ENCODE measurements at places on chromosomes 7 and 10.

- DNase-seq = peak; percentile 57
Observed at GRCh38 chr7:94355454-94355853, 39.2 kb upstream of the COL1A2 start.

GRCh38 chr10:125199270-125199669 lies 38.9 kb upstream of the CTBP2 start:
- DNase-seq = no peak

DNA sequence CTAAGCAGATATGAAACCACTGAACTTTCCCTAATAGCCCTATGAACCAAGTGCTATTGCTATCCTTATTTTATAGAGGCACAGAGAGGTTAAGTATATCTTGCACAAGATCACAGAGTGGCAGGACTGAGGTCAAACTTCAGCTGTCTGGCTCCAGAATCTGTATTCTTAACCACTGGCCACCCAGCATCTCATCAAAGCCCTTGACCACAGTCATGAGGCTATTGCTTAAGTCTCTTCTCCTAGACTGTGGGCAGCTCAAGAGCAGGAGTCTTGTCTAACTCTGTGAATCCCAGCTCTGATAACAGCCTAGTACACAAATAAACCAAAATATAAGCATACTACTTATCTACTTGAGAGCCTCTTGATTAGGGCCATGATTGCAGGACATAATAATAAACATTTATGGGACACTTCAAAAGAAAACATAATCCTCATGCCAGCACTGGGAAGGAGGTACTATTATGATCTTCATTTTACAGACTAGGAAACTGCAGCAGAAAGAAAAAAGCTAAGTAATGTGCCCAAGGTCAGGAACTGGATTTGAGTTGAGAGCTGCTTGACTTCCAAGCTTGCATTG lies 22.4 kb upstream of the SMC3 start:
- no peak for DNase-seq

GRCh38 chr7:26280723-26281122 lies 10.9 kb upstream of the SNX10 start:
- DNase-seq = no peak

DNA sequence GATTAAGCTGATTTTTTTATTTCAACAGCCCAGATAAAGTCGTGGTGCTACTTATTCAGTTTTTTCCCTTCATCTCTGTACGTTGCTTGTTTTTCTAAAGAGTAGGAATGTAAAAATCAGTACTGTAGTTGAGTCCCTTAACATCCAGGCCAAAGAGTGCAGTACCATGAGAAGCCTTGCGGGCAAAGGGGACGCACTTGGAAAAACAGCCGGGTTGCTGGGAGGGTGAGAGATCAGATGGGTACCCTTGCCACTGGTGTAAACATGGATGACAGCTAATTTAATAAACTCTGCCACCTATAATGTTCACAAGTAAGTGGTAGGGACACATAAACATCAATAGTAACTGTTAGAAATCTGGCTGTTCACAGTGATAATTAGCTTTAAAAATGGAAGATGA lies 175.9 kb downstream of the POU6F2 start:
- no peak for DNase-seq

- DNase-seq = no peak
Observed at GRCh38 chr10:48509974-48510692, 94.7 kb downstream of the ARHGAP22 start.

DNA sequence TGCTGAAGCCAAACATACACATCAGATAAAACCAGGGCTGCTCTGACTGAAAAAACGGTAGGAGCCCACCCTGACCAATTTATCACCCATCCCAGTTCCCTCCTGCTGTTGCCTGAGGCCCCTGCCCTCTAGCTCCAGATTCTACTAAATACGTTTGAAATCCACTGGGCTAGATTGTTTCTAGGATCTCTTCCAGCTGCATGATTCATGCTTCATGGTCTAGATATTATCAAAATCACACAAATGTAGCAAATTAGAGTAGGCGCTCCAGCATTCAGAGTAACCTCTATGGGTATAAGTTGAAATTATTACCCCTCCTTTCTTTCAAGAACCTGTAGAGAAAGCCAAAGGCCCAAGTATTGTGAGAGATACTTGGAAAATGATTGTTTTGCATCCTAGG lies 151.2 kb upstream of the FAM13C start:
- DNase-seq = no peak

DNA sequence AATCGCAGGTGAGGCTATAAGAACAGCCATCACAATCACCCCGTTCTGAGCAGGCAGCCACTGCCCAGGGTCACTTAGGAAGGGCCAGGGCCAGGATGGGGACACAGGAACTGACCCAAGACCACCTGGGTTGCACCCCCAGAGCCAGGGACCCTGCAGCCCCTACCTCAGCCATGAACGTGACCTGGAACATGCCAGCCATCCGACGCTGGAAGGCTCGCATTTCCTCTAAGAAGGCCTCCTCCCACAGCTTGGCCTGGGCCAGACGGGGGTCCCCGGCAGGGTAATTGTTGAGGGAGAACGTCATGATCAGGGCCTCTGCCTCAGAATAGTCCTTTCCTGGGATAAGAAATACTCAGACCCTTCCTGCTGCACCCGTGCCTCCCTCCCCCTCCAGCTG lies 5.0 kb downstream of the NPC1L1 start:
- no peak for DNase-seq

GRCh38 chr7:55348502-55348901 lies 16.6 kb upstream of the LANCL2 start:
- peak; percentile 57 for DNase-seq

DNA sequence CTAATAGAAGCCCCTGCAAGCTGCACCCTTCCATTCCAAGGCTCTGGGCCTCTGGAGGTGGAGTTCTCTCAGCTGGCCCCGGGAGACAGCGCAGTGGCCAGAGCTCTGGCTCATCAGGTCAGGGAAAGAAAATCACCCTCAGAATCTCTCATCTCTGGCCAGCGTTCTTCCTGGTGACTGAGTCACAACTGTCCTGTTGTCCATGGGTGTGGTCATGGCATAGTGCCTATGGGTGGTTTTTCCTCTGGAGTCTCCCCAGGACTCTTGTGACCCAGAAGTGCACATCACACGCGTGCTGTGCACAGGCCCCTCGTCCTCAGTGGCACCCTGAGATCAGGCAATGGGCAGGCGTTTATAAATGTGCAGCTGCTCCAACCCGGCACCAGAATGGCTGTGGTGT lies 27.4 kb upstream of the FXYD4 start:
- no peak for DNase-seq

DNA sequence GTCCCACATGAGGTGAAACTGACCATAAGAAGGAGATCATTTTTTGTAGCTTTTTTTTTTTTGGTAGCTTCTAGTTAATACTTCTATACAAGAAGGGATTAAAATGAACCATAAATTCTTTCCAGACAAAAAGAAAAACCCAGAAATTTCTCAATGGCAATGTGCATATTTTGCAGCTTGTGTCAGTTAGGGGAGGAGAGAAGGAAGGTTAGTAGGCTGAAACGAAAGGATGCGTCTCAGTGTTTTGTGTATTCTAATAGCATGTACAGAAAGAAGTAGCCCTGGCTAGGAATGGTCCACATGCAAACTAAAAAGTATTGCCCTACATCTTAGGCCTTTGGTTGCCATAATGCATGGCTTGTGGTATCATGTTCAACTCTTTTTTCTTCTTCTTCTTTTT lies 90.6 kb downstream of the CACNB2 start:
- no peak for DNase-seq

GRCh38 chr10:76552091-76552873 lies 1085.3 kb downstream of the KCNMA1 start:
- DNase-seq = no peak

DNA sequence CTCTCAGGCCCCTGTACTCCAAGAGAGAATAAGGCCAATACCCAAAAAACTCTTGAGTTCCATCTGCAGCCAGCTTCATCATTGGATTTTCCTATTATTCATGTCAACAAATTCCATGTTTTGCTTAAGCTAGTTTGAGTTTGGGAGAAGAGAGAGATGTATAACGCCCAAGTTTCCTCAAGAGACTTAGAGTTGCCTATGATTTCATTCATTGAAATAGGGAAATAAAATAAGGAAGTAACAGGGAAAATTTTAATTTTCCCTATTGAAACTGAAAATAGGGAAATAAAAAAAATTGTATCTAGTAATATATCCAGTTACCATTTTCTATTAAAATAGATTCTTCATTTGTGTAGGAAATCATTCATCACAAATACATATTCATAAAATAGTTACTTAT lies 66.5 kb upstream of the SVIL start:
- DNase-seq = no peak

- DNase-seq = no peak
Observed at GRCh38 chr10:95428701-95429100, 132.5 kb downstream of the SORBS1 start.

DNA sequence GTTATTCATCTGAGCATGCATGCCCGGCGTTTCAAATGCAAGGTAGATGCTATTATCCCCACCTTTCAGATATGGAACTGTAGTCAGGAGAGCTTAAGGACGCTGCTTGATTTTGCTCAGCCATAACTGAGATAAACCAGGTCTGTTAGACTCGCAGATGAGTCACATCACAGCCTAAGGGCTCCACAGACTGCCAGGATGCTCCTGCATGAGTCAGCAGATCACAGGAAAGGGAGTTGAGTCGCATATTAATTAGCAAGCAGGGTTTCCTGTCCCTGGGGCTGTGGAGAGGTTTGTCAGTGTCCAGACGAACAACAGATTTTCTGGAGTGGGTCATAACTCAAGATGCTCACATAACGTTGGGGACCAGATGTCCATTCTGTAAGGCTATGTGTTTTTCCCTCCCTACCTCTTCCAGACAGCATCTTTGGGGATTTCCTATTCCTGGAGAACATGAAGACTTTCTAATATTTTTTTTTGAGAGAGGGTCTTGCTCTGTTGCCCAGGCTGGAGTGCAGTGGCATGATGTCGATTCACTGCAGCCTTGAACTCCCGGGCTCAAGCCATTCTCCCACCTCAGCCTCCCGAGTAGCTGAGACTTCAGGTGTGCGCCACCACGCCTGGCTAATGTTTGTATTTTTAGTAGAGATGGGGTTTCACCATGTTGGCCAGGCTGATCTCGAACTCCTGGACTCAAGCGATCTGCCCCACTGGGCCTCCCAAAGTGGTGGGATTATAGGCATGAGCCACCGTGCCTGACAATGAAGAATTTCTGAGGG lies 36.7 kb downstream of the PFKFB3 start:
- peak; percentile 97 for DNase-seq

- DNase-seq = no peak
Observed at GRCh38 chr10:70162151-70162891, 8.0 kb downstream of the SAR1A start.

GRCh38 chr10:26890956-26891355 lies 30.2 kb upstream of the ABI1 start:
- DNase-seq = peak; percentile 77

GRCh38 chr10:12971001-12971788 lies 30.3 kb downstream of the CCDC3 start:
- DNase-seq = no peak

- DNase-seq = no peak
Observed at GRCh38 chr7:87287738-87288341, 57.6 kb upstream of the CROT start.

GRCh38 chr10:34576797-34577196 lies 238.3 kb downstream of the PARD3 start:
- DNase-seq = no peak

DNA sequence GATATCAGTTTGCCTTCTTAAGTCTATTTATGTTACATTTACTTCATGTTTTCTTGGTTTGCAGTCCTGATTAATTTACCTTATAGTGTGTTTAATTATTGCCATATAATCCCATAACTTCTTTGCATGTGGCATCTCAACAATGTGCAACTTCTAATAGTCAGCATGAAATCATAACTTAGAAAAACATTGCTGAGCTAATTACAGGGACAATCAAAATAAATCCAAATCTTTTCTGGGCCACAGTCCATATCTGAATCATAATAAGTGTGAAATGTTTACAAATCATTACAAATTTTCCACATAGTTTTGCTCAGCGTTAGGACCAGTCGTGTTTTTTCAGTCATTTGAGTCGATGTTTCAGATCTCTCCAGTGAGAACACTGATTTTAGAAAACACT lies 29.1 kb upstream of the CABCOCO1 start:
- DNase-seq = peak; percentile 41

DNA sequence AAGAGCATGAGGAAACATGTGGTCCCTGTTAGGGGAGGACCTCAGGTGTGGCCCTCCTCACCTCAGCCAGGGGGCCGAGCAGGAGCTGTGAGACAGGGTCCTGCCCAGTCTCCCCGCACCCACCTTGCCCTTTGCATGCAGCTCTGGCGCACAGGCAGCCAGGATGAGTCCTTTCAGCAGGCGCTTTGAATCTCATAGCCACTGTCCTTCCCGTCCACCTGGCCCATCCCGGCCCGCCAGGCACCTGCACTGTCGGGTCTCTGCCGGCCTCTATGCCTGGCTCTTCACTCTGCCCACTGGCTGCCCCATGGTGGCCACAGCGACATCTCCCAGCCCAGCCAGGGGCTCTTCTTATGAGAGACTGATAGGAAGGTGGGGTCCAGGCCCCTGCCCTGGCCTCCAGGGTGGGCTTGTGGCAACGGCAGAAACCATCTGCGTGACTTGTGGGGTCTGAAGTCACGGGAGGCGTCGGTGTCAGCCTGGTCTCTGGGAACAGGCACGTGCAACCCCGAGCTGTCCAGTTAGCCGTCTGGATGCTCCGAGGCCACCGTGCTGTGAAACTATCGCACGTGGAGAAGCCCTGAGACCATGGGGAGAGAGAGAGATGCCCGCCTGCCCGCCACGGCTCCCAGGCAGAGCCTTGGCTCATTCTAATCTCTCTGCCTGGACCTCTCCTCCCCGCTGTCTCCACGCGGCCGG lies 37.4 kb downstream of the FOXL3 start:
- DNase-seq = no peak

DNA sequence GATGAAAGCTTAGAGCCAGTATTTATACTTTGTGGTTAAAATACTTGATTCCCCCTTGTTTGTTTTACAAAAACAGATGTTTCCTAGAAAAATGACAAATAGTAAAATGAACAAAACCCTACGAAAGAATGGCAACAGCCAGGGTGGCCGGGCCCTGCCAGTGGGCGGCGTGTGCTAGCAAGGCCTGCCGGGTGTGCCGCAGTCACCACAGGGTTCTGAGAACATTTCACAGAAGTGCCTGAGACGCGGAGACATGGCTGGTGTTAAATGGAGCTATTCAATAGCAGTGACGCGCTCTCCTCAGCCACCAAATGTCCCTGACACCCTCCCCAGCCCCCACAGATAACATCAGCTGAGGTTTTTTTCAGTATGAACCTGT lies 14.5 kb downstream of the GPR146 start:
- no peak for DNase-seq

DNA sequence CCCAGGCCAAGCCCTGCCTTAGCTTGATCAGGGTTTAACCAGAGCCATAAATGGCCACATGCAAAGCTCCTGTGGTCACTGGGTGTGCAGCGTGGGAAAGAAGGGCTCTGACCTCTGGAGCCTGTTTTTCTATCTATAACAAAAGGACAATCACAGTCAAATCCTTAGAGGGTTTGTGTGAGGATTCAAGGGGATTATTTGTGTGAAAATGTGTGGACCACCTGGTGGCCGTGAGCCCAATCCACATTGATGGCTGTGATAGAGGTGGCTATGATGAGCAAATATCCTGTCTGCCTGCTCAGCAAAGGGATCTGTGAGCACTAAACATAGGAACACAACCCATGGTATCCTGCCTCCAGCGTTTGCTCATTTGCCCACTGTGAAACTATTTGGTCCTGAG lies 107.1 kb downstream of the C10orf90 start:
- no peak for DNase-seq

Measured in cardiac fibroblast (primary cell).